Right hindlimb (tissue), 1 donor: ENCODE measurements at places on chromosomes 12 and 14.

DNA sequence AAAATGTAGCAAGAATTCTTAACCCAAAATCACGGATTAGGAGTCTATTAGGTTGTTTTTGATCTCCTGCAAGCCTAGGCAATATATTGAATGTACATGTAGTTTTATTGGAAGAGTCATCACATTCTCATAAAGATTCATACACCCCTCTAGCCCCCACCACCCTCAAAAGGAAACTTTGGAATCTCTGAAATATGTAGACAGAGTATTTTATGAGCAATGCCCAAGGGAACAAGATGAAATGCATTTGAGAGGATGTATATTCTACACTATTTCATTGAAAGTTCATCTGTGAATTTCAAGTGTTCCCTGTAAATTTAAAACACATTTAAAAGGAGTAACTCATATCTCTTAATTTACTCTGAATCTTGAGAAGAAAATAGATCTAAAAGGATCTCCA is 103.7 kb downstream of the SYT1 start:
- DNase-seq, result no peak

GRCh38 chr14:63800651-63801375 is 52.0 kb upstream of the SYNE2 start:
- no peak for DNase-seq

GRCh38 chr14:56803816-56804535 is 6.3 kb downstream of the OTX2 start:
- no peak for DNase-seq

DNA sequence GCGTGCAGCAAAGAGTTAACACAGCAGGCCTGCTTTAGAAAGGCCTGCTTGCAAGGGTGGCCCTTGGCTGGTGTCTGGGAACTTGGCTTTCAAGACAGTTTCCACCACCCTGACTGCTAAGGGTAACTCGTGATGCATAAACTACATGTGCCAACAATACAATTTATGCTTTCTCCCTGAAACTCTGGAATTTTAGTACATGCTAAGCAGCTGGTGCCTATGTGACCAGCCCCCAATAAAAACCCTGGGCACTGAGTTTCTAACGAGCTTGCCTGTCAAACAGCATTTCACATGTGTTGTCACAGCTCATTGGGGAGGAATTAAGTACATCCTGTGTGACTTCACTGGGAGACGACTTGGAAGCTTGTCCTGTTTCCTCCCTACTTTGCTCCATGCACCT is 133.1 kb downstream of the SLC5A8 start:
- peak; percentile 29 for DNase-seq

GRCh38 chr12:28936221-28936620 is 212.9 kb upstream of the FAR2 start:
- DNase-seq, result no peak

DNA sequence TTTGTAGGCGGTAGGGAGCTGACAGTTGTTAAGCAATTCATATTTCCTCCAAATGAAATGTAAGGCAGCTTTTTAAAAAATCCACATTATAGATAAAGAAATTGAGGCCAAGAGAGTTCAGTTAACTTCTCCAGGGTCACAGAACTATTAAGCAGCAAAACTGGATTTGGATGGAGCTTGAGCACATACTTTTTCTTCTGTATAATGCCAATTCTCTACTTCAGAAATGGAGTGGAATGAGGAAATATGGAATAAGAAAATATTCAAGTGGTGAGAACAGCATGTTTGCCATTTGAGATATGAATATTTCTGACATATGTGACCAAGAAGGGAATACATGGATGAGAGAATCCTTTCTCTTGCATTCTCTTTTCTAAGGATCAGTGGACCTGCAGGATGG is 233.1 kb downstream of the FOXG1 start:
- DNase-seq, result no peak

GRCh38 chr12:132166093-132166492 is 21.8 kb downstream of the NOC4L start:
- no peak for DNase-seq

GRCh38 chr14:97747316-97747715 is 950.1 kb downstream of the VRK1 start:
- no peak for DNase-seq

- DNase-seq, result no peak
Measured at GRCh38 chr14:101412739-101413138, 148.6 kb upstream of the DIO3 start.

- DNase-seq, result no peak
Measured at GRCh38 chr14:103770902-103771301, 55.3 kb downstream of the ZFYVE21 start.

DNA sequence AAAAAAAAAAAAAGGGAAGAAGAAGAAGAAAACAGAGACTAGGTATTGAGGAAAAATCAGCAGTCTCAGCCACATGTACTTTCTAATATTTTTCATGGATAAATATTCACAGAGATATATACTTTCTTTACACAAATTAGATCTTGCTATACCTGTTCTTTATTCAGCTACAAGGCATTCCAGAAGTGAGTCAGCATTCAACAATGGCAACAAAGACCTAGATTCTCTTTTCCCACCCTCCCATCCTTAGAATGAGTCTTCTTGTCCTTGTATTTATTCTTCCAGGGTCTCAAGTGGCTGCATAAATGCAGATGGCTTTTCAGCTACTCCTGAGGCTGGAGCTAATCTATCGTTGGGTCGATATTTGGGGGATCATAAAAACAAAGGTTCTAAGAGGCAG is 93.0 kb downstream of the NT5DC3 start:
- DNase-seq, result no peak

GRCh38 chr14:58455593-58456265 is 28.2 kb downstream of the KIAA0586 start:
- DNase-seq, result no peak

- DNase-seq, result no peak
Measured at GRCh38 chr12:75613981-75614380, 102.6 kb upstream of the KRR1 start.

- DNase-seq, result no peak
Measured at GRCh38 chr14:54490445-54491175, 1.8 kb upstream of the GMFB start.

DNA sequence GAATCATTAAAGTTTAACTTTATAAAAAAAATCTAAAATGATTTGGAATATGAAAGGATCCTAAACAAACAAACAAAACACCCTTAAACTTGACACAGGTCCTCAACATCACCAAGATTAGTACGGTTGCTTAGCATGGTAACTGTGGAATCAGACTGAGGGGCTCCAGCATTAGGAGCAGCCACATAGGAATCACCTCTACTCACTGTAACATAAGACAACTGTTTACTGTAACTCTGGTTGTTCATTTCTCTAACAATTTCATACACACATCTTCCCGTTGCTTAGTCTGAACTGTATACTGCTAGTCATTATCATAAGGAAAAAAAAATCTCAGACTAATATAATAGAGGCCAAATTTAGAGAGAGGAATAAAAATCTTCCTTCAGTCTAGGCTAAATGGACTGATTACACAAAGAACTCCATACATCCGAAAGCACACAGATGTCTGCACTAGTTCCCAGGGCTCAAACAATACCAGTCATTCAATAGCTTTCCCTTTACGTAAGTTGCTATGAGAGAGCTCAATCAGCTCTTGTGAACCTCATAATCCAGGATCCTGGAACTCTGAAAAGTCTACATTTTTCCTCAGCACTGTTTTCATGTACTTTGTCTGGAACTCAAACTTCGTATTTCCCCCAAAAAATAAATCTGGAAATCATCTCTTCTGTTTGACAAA is 26.0 kb downstream of the LRP6 start:
- peak; percentile 27 for DNase-seq

DNA sequence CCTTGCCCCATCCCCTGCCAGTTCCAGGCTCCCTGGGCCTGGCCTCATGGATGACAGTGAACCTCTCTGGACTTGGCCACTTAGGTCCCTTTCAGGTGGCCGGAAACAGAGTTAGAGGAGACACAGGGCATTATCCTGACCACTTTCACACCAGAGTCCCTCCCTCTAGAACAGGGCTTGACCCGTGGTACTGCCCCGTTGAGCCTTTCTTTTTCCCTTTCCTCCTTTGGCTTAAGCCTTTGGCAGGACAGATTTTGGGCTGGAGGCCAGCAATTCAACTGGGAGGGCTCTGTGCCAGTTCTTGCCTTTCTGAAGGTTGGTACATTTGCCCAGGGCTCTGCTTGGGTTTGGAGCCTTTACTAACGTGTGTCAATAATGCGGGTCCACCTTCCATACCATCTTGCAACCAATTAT is 22.8 kb downstream of the TPCN1 start:
- peak; percentile 74 for DNase-seq

- peak; percentile 93 for DNase-seq
Measured at GRCh38 chr14:22850944-22851764, 14.8 kb downstream of the MMP14 start.

DNA sequence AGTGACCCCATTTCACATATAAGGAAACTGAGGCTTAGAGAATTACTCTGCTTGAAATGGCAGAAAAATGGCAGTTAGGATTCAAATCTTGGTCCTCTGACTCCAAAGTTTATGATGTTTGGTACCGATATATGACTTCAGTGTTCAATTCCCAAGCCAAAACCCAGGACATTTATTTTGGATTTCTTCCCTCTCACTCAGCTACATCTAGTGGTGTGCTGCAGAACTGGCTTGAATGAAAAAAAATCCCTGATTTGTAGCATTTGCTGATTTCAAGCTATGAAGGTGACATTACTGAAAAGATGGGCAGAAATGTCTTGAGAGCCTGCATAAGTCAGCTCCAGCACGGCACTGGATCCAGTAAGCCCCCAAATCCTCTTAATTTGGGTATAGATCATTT is 106.4 kb downstream of the EFCAB11 start:
- DNase-seq, result no peak

DNA sequence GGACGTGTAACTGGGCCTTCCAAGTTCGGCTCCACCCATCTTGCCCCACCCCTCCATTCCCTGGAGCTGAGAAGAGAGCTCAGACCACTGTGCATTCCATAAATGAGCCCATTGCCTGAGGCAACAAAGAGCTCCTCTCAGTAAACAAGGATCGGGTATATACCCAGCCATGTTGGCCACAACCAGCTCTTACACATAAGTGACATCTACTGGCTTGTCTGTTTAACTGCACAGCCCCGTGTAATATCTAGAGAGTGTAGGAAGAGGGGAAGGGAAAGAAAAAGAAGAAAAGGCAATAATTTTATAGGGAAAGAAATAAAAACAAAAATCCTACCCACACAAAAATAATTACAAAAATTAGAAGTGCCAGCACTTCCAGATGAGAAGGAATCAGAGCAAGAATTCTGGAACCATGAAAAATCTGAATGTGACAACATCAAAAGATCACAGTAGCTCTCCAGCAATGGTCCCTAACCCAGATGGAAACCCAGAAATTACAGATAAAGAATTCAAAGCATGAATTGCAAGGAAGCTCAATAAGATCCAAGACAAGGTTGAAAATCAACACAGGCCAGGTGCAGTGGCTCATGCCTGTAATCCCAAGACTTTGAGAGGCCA is 308.1 kb downstream of the RPAP3 start:
- no peak for DNase-seq

- no peak for DNase-seq
Measured at GRCh38 chr12:114403690-114404066, 2.3 kb downstream of the TBX5 start.

GRCh38 chr14:74437496-74438053 is 11.6 kb upstream of the SYNDIG1L start:
- DNase-seq, result no peak

- DNase-seq, result no peak
Measured at GRCh38 chr14:92797935-92798653, 4.0 kb downstream of the GOLGA5 start.

- no peak for DNase-seq
Measured at GRCh38 chr12:105231396-105231795, 4.6 kb downstream of the APPL2 start.

GRCh38 chr14:90402016-90402415 is 5.2 kb downstream of the CALM1 start:
- DNase-seq, result no peak

GRCh38 chr12:65325183-65325582 is 46.7 kb downstream of the MSRB3 start:
- DNase-seq, result no peak

DNA sequence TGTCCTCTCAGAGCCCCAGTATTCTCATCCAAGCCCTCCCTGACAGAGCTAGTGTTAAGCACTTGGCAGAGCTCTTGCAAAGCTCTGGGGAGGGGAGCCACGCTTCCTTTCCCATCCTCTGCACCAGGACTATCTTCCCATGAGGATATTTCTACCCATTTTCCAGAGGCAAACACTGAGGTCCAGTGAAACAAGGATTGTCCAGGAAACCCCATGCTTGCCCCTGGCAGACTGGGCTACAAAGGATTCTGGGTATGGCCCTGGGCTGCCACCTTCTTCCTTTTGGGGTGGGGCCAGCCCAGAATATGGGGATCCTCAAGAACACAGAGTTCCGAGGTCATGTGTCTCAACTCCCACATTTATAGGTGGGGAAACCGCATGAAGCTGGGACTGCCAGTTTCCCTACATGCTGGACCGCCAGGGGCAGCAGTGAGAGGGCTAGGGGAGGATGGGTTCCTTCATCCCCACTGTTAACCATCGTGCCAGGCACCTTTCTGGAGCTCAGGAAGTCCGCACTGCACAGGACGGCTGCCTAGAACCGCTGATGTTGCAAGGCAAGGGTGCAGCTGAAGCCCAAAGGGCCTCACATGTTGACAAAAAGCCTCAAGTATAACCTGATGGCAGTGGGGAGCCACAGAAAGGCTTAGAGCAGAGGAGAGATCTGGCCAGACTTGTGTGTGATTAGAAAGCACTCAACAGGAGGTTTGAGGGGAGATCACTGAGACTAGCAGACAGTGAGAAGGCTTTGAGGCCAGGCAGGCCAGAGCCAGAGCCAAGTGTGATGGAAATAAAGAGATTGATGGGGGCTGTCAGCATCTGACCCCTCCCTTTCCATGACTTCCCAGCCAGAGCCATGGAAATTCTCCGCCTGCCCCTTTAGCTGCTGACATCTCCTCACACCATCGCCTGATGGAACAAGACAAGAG is 5.5 kb upstream of the CCDC85C start:
- no peak for DNase-seq

DNA sequence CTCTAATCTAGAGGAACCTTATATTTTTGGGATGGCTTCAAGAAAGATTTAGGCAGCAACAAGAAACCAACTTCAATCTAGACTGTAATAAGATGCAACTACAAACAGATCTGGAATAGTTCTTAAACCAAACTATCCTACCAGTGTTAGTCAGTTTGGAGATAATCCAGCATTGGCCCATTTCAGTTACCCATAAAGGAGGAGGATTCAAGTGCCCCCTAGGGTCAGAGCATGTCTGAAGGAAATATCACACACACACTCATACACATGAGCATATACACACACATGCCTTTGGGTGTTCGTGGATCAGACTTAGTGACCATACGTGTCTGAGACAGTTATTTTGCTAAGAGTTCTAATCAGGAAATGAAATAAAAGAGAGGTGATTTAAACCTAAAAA is 261.2 kb downstream of the ADAMTS20 start:
- no peak for DNase-seq

DNA sequence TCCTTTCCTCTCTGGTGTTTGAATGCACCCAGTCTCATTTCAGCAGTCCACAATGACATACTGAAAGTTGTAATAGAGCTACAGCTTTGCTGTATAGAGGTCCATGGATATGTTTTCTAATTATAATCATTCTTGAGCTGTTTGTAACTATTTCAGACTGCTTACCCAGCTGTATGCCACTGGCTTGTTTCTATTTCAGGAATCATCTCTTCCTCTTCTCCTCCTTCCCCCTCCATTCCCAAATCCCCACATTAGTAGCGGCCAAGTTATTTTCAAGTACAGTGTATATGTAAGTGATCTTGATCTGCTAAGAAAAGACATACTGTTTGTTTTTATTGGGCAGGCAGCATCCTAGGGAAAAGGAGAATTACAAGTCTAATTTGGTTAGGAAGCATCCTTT is 775.0 kb downstream of the DIO2 start:
- DNase-seq, result no peak
